ENCODE measurements at places on chromosomes 7 and 10. TPM values are rescaled to one million over a fixed set of nuclear protein-coding genes. Genes with fewer than 3 reads are reported as not detected.

Gene TMEM254
- 39.0 TPM for polyA plus RNA-seq

Gene GPR146
- polyA plus RNA-seq = 15.9 TPM

Gene RASSF4
- polyA plus RNA-seq = 39.7 TPM

Gene ZNF727
- polyA plus RNA-seq = not detected

Gene FAM20C
- polyA plus RNA-seq = 15.3 TPM

Gene EVX1
- not detected for polyA plus RNA-seq

Gene STAMBPL1
- 1.4 TPM for polyA plus RNA-seq

Gene PCLO
- polyA plus RNA-seq = 0.10 TPM

Gene MACROH2A2
- polyA plus RNA-seq = 9.8 TPM

Gene WNT8B
- polyA plus RNA-seq = 0.13 TPM

Gene SLC16A12
- 0.07 TPM for polyA plus RNA-seq

Gene ANKIB1
- polyA plus RNA-seq = 28.7 TPM

Gene WEE2
- polyA plus RNA-seq = not detected

Gene ASB10
- not detected for polyA plus RNA-seq

Gene NUDT13
- 5.0 TPM for polyA plus RNA-seq

- DNase-seq = no peak
Measured at GRCh38 chr7:144682581-144683280, 153.1 kb downstream of the TPK1 start.

- no peak for DNase-seq
Measured at GRCh38 chr7:112503361-112503972, 22.7 kb downstream of the LSMEM1 start.

DNA sequence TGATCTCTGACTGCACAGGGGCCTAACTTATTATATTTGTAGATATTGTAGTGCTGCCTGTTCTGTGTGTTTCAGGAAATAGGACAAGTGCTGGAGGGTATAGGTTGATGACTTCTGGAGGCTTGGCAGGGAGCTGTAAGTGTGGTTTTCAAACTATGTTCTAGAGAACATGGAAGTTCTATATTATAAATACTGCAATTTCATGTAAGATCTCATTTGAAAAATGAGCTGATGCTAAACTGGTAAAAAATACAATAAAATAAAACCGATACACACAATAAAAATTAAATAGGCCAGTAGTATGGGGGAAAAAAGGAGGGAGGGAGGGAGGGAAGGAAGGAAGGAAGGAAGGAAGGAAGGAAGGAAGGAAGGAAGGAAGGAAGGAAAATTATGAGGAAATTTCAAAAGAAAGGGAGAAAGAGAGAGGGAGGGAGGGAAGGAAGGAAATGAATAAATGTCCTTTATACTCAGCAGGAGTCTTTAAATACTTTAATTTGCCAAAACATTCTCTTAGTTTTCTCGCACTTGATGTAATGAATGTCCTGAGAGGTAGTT is 181.3 kb downstream of the KIAA1217 start:
- no peak for DNase-seq

GRCh38 chr7:102192790-102193189 is 93.9 kb upstream of the SH2B2 start:
- no peak for DNase-seq

- peak; percentile 9 for DNase-seq
Measured at GRCh38 chr10:23512355-23513058, 73.6 kb downstream of the OTUD1 start.

GRCh38 chr10:127925471-127926207 is 18.7 kb downstream of the PTPRE start:
- DNase-seq = no peak

DNA sequence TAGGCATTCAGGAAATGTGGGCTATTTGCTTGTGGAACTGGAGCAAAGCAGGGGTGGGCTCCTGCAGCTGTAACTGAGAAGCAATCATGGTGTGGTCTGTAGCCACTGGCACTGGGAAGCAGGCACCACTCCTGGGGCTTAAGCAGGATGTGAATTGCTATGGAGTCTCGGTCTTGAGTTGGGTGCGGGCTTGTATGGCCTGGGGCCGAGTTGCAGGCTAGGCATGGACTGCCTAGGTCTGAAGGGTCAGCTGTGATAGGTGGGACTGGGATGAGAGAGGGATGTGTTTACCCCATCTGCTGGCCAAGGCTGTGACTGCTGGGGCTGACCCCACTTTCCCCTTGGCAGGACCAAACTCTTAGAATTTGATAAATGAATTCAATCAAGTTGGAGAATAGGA is 43.0 kb downstream of the ADCY1 start:
- DNase-seq = no peak

GRCh38 chr7:36717586-36717985 is 6.7 kb downstream of the AOAH start:
- no peak for DNase-seq

DNA sequence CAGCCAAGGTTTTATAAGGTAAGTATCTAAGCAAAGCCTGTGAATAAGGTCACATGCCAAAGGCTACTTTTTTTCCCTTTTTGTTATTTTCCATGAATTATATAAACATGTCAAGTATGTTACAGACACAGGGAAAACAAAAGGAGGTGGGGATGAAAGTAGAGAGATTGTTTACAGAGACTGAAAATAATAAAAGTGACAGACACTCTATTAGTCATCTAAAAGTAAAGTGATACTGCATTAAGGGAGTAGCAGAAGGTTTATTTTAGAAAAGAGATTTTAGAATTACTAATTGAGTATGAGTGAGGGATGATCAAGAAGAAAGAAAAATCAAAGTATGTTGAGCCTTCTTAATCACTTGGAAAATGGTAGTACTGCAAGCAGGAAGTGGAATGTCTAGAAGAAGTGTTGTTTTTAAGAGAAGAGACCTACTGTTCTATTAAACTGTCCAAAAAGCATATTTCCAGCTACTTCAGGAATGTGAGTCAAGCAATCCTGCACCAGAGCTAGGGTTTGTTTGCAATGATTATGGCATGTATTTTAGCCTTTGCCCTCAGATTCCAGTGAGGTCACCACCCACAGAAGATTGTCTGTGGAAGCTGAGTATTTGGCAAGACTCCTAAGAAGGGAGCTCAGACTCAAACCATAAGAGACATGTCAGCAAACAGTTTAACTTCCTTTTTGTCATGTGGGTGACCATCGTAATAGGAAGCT is 177.9 kb upstream of the PLXDC2 start:
- peak; percentile 66 for DNase-seq

DNA sequence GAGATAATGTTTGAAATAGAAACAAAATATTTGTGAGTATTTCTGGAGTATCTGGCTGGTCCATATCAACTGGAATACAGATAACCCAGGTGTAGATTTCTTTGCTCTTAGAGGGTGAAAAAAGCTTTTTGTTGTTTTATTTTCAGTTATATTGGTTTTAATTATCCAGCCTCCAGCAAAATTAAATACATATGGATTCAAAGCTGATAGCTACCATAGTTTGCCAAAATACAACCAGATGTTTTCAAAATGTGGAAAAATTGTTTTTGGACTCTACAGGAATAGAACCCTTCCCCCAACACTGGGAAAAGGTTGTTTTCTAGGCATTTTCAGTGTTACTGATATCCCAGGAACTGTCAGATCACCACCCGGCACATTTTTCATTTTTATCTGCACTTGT is 30.1 kb downstream of the LRRC17 start:
- no peak for DNase-seq

DNA sequence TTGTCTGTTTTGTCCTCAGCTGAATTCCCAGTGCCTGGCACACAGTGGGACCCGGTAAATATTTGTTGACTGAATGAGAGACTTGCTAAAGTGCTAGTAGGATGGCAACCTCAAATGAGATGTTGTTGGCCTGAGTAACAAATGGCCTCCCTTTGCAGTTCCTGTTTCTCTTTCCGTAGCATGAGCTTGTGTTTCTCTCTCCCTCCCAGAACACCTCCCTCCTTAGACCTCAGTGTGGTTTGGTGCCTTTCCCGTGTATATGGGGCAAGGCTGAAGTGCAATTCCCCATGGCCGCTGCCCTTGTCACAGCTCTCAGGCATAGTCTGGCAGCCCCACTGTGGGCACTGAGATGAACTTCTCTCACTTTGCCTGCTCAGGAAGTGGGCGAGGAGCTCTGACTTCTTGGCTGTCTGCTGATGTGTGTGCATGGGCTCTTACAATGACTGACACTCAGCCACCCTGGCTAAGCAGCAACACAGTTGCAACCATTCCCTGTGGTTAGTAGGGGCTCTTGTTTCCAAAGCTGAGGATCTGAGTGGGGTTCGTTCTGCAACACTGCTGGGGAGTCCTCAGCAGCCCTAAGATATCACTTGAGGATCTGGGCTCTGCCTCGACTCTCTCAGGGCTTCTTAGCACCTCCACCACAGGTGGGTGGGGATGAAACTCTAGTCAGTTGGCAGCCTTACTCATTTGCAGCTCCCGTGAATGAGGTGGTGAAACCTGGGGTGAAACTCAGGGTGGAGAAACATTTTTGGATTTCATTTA is 136.1 kb downstream of the ICA1 start:
- DNase-seq = no peak

GRCh38 chr10:13949844-13950542 is 363.2 kb downstream of the PRPF18 start:
- DNase-seq = no peak

- DNase-seq = no peak
Measured at GRCh38 chr7:4113976-4114375, 568.1 kb upstream of the FOXK1 start.

DNA sequence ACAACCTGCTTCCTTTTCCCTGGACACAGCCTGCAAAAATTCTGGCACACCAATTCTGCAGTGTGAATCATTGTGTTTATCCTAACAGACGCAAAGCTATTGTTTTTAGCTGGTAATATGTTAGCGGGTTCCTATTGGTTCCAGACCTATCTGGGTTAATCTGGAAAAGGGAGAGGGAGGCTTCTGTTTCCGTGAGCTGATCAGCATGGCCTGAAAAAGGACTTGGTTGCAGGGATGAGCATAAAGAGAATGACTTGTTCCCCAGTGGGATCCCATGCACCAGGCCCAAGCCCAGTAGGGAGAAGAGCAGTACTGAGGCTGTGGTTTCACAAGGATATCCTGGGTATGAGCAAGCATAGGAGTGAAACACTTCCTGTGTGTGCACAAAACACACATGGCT is 78.4 kb downstream of the PDE1C start:
- DNase-seq = no peak

DNA sequence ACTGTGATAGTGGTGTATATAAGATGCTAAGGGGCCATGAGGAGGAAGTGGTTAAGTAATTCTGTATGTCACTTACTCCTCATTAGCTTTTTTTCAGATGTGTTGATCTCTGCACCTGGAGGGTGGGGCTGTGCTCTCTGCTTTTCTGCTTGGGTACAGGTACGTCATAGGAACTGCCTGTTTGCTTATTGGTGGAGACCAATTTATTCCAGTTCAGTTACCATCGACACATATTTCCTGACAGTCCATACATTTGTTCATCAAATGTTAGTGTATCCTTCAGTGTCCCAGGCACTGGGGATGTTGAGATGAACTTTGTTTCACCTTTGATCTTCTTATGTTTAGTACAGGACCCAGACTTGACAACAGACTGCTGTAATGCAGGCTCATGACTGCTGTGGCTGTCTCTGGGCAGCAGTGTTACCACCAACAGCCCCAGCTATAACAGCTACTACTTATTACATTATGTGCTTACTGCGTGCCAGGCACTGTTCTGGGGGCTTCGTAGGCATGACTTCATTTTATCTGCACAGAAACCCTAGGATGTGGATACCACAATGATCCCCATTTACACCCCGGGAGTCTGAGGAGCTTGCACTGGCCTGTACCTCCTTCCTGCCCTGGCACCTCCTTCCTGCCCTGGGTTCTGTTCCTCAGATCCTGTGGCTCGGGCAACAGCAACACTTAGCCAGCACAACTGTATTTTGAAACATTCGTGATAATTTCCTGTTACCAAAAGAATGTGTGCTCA is 87.4 kb downstream of the BUB3 start:
- peak; percentile 5 for DNase-seq

DNA sequence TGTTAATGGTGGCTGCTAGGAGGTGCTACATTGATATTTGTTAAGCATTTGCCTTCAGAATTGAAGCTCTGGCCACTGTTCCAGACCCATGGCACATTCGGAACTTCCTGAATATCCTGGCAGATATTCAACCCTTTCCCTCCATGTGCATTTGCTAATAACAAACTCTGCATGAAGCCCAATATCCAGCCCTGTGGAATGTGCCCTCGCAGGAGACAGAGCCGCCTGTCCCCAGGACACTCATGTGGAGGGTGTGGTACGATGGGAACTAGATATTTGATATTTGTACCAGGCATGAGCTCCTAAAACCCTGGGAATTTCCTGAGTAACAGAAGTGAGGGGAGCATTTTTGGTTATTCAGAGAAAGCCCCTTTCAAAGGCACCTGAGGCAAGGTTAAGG is 21.6 kb upstream of the ARHGAP22 start:
- no peak for DNase-seq

DNA sequence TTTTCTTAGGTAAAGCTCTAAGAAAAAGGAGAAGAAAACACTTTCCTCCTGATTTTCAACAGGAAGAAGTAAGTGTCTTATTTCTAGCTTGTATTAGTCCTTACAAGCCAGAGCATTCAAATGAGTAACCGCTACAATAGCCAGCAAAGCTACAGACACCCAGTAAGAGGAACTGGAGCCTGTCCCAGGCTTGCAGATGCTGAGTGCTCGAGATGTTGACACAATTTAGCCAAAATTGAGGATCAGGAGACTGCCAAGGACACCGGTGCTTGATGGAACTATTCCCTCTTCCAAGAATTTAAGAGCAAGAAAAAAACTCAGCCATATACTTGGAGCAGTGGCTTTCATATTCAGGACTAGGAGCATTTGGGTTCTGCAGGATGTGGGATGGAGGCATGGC is 149.3 kb upstream of the DPP6 start:
- no peak for DNase-seq

- DNase-seq = peak; percentile 64
Measured at GRCh38 chr7:26705567-26705966, 158.8 kb downstream of the SKAP2 start.

- DNase-seq = no peak
Measured at GRCh38 chr7:96901822-96902445, 103.4 kb upstream of the DLX6 start.

DNA sequence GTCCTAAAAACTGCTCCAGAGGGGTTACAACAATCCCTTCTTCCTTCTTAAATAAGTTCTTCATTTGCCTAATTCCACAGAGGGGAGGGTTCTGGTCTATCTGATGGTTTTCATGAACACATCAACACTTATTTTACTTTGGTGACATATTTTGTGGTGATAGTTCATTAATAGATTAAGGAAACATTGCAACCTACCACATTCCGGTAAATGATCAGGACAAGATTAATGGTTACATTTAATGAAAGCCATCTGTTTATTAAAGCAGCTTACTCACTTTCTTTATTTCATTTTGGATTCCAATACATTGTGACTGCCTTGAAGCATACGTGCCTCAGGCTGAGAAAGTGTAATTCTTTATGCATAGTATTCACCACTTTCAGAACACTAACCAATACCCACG is 101.0 kb downstream of the SKIDA1 start:
- no peak for DNase-seq
